ENCODE measurements at places on chromosomes 5 and 9.

- DNase-seq: no peak
Observed at GRCh38 chr5:167985373-167985772, 306.1 kb upstream of the WWC1 start.

DNA sequence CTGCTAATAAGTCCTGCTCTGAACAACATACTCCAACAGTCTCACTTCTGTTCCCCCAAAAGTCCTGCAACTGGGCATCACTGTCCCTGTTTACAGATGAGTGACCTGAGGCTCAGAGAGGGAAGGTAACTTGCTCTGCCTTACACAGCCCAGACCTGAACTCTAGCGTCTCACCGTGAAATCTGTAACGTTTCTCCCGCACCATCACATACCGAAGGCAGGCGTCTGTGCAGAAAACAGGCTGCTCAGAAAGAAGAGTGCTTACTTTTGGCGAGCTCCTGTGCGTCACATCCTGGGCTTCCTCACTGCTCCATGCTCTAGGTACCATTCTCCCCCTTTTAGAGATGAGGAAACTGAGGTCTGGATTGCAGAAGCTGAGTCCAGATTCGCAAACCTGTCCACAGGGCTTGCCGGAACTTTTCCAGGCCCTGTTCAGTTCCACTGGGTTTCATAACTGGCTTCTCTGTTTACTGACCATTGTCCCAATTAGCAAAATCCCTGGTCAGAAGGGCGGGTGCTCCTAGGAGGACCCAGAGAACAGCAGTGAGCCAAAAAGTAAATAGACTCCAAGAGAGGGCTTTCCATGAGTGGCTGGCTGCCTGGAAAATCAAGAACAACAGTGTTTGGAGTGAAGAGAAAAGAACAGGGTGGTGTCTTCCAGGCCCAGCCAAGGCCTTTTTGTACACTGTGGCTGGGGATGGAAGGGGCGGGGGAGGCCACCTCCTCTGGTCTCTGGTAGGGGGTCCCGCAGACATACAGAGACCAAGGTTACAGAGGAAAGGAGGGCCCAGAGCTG is 27.1 kb downstream of the GSN start:
- DNase-seq: no peak

GRCh38 chr9:93278144-93278543 is 94.2 kb downstream of the WNK2 start:
- no peak for DNase-seq

DNA sequence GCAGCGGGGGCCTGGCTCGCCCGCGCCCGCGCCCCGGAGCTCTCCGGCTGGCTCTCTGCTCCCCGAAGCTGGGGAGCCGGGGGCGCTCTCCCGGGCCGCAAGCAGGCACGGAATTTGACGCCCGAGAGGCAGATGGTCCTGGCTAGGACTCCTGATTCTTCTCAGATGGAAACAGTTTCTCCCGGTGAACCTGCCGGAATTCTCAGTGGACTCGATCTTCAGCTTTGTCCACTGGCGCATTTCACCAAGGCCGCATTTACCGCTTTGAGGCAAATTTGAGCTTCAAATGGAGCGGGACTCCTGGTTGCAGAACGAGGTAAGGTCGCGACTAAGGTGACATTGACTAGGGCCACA is 305.7 kb upstream of the KCNN2 start:
- no peak for DNase-seq

- DNase-seq: no peak
Observed at GRCh38 chr5:139382807-139383206, 290 bp downstream of the SLC23A1 start.

DNA sequence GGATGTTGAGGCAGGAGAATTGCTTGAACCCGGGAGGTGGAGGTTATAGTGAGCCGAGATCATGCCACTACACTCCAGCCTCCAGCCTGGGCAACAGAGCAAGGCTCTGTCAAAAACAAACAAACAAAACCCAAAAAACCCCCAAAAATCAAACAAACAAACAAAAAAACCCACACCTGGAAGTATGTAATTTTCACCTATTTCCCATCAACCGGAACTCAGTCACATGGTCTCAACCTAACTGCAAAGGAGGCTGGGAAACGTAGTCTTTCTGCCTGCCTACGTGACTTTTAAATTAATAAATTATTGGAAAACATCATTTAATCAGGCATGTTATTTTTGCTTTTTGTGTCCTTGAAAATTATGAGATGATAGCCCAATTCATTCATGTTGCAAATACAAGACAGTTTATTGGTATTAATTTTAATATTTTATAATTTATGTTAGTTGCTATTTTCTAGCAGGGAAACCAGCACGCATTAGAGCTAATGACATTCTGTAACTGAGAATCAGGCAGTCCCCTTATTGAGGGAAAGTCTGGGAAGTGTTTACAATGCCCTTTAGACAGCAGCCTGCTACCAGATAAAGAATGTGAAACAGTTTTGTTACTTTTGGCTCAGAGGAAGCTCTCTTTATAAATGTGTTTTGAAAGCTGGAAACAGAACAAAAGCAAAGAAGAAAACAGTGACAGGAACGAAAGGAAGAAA is 110.3 kb downstream of the NXNL2 start:
- DNase-seq: no peak

DNA sequence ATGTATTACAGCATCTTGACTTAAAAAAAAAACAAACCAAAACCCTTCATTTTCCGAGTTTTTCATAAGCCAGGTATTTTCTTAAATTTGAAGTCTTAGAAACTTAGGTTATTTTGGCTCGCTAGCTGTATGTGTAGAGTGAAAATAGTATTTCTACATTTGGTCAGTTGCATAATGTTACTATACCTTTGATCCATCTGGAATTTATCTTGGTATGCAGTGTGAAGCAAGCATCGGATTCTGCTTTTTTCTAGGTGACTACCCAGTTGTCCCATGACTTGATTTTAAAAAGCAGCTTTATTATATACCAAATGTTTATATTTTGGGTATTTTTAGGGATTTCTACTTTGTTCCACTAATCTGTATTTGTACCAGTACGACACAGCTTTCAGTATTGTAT is 27.7 kb downstream of the UBAP1 start:
- no peak for DNase-seq

- no peak for DNase-seq
Observed at GRCh38 chr9:133779516-133780403, 41.6 kb upstream of the SARDH start.

DNA sequence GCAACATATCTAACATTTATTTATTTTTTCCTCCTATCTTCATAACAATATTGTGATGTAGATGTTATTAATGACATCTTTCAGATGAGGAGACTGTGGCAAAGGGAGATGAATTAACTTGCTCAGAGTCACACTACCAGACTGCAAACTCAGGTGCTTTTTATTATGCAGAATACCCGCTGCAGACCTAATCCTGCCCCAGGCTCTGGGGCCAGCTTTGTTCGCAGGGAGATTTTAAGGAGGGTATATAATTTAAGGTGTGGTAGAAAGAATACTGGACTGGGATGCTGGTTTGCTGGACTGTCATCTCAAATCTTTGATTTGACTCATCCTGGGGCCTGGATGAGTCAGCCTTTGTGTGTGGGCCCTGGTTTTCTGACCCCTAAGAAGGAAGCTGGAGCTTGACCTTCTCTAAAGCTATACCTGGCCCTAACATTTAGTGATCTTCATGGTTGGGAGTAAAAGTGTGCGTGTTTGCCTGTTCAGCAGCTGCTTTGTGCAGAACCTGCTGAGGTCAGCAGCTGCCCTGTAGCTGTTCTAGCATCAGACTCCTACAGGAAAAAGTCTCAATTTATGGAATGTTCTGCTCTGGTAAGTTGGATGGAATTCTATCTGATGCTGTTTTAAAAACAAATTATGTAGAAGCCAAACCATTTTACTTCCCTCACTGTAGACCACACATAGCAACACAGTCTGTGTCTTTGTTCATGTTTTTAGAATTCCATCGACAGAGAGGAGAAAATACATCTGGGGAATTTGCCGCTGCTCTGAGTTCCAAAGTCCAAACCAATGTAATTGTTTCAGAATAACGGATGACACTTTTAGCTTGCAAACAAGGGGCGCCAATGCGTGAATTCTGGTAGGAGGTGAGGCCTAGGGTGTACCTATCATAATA is 4.5 kb downstream of the SLC36A1 start:
- no peak for DNase-seq

DNA sequence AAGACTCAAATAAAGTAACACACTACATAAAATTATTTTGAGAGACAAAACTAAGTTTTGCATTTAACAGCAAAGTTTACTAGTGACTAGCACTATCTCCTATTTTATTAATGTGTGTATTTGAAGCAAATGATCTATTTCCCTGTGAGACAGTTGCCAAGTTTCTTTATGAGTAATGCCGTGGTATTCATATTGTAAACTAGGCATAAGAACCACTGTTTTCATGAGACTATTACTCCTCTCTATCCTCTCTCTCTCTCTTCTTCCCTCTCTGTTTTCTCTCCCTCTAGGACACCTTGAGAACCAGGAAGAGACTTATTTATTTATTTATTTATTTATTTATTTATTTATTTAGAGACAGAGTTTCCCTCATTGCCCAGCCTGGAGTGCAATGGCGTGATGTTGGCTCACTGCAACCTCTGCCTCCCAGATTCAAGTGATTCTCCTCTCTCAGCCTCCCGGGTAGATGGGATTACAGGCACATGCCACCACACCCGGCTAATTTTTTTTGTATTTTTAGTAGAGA is 61.1 kb downstream of the MLANA start:
- DNase-seq: no peak

DNA sequence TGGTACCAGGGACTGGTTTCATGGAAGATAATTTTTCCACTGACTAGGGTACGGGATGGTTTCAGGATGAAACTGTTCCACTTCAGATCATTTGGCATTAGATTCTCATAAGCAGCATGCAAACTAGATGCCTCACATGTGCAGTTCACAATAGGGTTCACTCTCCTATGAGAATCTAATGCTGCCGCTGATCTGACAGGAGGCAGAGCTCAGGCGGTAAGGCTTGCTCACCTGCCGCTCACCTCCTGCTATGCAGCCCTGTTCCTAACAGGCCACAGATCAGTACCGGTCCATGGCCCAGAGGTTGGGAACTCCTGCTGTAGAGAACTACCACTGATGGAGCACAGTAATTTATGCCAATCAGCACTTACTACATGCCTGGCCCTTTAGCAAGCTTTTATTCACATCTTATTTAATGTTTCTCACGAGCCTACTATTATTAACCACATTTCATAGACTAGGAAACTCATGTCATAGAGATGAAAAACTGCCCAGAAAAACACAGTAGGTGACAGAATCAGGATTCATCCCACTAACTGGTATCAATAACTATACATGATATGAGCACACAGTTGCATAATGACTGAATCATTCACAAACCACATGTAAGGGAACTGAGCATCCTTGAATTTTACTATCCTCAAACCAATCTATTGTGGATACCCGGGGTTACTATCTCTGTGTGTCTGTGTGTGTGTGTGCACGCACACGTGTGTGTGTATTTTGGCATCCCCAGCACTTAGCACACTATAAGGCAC is 46.5 kb downstream of the SVEP1 start:
- no peak for DNase-seq

DNA sequence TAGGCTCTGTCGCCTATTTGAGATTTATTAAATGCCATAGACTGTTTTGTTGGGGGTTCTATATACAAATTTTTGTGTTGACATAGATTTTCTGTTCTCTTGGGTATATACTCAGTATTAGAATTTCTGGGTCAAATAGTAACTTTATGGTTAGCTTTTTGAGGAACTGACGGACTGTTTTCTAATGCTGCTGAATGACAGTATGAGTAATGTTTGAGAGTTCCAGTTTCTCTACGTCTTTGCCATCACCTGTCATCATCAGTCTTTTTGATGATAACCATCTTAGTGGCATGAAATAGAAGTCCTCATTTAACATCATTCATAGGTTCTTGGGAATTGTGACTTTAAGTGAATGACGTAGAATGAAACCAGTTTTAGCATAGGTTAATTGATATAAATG is 60.1 kb downstream of the CCDC171 start:
- no peak for DNase-seq

DNA sequence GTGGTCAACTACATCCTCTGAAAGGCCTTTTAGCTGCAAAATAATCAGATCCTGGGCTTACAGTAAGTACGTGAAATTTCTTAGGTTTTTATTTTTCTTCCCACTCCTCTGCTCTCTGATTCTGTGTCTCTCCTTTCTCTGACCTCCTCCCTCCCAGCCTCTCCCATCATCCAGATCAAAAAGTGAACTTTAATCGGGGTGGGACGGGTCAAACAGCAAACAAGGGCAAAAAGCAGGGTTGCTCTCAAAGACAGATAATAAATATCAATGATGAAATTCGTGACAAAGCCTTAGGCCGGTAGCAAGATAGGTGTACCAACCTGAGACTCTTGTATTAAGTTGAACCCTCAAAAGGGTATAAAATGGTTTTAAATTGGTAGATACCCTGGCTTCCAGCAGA is 76.1 kb downstream of the RANBP17 start:
- DNase-seq: no peak

DNA sequence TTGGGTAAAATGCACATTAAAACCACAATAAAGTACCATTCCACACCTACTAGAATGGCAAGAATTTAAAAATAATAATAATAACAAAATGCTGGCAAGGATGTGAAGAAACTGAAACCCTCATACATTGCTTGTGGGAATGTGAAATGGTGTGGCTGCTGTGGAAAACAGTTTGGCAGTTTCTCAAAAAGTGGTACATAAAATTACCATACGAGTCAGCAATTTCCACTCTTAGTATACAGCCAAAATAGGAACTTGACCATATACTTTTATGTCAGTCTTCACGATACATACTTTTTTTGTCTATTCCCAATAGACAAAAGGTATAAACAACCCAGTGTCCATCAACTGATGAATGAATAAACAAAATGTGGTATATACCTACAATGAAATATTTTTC is 15.6 kb downstream of the FKBP15 start:
- DNase-seq: no peak

DNA sequence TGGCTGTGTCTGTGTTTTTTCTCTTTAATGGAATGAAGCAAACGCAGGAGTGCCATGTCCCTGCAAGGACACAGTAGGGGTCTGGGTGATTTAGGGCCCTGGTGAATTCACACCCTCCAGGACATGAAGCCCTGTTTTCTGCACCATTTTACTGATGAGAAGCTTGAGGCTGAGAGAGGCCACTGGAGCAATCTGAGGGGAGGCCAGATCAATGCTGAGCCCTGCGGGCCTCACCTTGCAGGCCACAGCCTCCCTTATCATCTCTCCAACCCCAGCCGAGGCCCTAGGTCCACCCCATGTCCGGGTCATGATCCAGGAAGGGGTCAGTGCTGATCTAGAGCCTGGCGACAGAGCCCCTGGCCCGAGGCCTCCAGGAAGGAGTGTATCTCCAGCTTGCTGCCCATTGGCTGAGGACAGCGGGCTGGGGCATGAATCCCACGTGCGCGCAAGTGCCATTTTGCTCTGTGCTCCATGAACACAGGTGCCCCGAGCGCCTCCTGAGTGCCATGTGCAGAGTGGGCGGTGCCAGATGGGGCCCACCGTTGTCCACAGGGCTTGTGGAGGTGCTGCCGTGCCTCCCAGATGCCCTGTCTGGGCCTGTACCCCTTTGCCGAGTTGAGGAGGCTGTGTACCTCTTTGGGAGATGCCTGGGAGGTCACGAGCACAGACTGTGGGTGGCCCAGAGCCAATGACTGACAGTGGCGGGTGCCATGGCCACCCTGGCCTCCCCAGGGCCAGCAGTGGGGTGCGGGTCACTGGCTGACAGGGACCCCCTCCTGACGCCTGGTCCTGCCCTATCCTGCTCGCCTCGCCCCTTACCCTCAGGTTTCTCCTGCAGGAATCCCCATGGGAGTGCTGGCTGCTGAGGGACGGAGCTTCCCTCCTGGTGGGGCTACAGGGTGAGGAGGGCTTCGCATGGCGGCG is 32.3 kb upstream of the LPCAT1 start:
- DNase-seq: no peak

Measured in T47D (cell line).